Hematopoietic multipotent progenitor cell treated with erythropoietin and hydrocortisone succinate and interleukin-3 and kit ligand, for 6 days (in vitro differentiated cells): ENCODE measurements at places on chromosomes 3 and 15.
A peak's percentile ranks its signal among the peaks of the same experiment; 100 is the strongest.

DNA sequence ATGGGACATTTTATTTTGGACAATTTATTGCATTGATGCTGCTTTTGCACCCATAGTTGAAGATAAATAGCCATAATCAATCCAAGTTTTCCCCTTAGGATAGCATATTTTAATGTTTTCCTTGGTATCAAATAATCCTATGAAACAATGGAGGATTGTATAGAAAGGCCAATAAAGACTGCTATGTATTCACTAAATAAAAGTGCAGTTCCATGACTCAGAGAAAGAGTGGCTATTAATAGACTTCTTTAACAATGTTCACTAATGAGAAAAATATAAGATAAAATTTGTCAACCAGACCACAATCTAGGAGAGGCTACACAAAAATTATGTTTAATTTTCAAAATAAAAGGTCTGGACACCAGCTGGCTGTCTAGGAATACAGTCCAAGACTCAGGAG, 560.9 kb upstream of the AGTR1 start:
- DNase-seq: no peak

GRCh38 chr3:149886957-149887356, 73.9 kb downstream of the RNF13 start:
- DNase-seq: peak; percentile 20

DNA sequence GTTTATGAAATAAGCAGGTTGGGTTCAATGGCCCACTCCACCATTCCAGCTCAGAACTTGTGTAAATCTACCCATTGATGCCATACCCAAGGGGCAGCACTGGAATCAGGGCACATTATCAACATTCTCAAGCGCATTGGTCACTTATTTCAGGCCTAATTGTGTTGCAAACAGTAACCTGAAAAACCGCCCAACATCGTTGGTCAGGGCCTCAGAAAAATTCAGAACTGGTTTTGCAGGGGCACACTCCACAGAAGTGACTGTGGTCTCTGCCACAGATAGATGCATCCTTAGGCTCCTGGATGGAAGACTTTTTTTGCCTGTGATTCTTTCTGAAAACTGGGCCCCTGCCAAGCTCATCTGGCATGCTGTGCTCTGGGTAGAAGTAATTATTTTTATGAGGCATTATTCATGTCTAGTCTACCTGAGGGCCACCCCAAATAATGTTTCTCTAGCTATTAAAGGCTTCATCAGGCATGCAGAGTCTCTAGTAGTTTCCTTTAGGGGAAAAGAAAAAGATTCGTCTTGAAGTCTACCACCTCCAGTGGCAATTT, 21.7 kb upstream of the LRTM1 start:
- no peak for DNase-seq

DNA sequence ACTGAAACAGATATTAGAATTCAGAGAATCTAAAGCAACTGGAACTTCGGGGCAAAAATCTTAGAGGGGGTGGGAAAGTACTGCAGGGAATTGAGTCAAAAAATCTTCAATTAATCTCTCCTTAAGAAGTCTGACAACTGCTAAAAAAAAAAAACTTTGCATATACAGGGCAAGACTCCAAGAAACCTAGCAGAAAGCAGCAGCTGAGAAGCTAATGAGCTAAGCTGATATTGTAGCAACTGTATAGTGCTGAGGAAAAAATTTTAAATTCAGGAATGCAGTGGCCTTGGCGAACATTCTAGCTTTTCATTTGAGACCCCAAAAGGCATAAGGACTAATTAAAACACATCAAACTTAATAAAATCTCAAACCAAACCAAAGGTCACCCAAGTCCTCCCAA, 113.6 kb downstream of the SCAPER start:
- no peak for DNase-seq

GRCh38 chr3:127820221-127820825, 2.0 kb downstream of the MGLL start:
- DNase-seq: peak; percentile 75

DNA sequence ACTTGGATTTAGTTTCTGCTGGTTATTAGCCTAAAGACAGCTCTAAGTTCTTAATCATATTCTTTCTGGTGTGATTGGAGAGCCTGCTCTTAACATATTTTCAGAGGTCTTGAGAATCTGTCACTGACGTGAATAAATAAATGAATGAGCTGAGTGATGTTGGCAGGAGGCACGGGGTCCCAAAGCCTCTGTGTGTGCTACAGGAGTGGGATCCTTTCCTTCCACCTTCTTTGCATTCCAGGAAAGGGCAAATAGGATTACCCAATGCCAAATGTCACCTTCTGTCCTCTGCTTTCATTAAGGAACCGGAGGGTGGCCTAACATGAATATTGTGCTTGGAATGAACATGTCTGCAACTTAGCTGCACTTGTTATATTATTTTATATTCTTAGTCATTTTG, 53.1 kb downstream of the CD47 start:
- no peak for DNase-seq

GRCh38 chr3:39362192-39362591, 21.0 kb upstream of the SLC25A38 start:
- DNase-seq: no peak

DNA sequence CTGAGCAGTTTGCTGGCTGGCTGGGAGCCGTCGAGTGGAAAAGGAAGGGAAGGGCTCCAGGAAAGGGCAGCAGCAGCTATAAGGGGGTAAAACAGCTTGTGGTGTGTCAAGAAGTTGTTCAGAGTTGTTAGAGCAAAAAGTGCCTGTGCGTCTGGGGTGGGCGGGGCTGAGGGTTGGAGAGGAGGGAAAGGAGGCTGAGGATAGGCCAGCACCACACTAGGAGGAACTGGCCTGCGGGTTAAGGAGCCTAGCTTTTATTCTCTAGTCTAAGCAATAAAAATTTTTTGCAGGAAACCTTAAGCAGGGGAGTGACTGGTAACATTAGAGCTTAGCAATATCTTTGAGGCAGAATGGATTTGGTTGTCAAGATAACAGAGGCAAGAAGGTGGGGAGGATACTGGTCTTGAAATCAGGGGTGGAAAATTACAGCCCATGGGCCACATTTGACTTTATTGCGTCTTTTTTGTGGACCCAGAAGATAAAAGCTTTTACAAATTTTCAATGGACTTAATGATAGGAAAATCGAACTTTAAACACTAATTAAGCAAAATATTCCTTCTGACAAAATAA, 134.5 kb upstream of the AADACL2 start:
- peak; percentile 6 for DNase-seq

- no peak for DNase-seq
These were observed 329.2 kb upstream of the LRRC3B start for GRCh38 chr3:26293329-26293844.

- no peak for DNase-seq
These were observed 6.3 kb upstream of the PIAS1 start for GRCh38 chr15:68047826-68048225.

DNA sequence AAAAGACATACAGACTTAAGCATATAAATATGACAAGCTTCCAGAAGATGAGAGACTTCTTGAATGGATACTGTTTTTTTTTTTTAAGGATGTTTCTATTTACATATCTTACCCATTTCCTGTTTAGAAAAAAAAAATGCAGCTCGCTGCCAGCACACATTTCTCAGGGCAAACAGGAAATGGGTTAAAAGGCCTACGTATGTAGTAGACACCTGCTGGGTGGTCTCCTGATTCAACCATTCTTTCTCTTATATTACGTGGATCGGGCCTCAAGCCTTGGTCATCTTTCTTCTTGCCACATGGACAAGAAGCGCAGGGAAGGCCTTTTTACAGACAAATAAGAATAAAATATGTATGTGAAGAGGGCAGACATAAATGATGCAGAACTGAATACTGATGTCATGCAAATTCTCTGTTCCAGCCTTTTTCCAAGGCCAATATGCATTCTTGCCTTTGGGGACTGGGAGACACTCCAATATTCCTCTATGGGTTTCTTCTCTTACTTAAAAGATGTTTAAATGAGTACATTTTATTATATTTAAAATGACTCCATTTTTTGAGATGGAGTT, 35.0 kb upstream of the TJP1 start:
- DNase-seq: no peak

DNA sequence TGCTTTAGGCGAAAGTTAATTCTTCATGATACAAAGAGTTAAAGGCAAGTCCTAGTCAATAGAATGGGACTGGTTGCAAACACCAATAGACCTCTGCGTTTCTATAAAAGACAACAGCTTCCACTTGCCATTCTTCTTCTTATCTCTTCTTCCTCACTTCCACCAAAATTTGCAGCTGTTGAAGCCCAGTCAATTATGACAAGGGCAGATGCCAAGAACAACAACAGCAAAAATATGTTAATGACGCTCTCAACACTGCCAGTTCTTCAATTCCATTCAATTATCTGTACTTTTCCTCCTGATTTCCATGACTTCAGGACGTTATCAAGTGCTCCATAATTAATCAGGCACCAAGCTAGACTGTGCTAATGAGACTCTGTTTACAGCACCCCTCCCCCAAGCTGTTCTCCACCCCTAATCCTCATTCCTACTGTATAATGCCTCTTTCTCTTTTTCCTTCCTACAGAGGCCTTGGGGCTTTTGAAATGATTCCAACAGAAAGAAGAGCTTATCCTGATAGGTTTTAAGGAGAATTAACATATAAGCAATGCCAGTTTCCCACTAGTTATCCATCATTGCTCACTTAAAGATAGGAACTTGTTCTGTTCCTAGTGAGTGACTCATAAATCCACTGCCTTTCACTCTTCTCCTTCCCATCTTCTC, 1160.5 kb downstream of the IGSF11 start:
- DNase-seq: no peak

GRCh38 chr15:40136470-40137302, 24.2 kb upstream of the BUB1B start:
- no peak for DNase-seq

DNA sequence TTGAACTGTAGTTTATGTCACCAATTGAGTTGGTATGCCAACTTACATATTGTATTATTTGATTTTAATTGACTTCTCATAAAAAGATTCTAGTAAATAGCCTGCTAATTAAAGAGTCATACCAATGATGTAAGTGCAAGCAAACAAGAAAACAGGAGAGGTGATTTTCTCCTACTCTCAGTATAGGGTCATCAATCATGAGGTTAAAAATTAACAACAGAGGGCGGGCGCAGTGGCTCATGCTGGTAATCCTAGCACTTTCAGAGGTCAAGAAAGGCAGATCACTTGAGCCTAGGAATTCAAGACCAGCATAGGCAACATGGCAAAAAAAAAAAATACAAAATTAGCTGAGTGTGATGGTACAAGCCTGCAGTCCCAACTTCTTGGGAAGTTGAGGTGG, 108.7 kb downstream of the MYO9A start:
- no peak for DNase-seq

DNA sequence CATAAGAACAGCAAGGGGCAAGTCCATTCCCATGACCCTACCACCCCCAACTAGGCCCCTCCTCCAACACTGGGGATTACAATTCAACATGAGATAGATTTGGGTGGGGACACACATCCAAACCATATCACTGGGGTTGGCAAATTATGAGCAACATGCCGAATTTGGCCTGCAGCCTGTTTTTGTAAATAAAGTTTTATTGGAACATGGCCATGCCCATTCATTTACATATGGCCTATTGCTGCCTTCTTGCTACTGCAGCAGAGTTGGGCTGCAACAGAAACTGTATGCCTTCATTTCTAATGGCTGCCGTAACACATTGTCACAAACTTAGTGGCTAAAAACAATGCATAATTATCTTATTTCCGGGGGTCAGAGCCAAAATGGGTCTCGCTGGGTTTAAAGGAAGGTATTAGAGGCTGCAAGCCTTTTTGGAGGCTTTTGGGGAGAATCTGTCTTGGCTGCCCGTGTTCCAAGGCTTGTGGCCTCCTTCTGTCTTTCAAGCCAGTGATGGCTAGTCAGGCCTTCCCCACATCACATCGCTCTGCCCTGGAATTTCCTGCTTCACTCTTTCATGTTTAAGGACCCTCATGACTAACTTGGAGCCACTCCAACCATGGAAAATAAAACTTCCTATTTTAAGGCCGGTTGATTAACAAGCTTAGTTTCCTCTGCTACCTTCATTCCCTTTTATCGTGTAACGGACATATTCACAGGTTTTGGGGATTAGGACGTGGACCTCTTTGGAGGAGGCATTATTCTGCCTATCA, 428.5 kb upstream of the PROK2 start:
- DNase-seq: no peak

DNA sequence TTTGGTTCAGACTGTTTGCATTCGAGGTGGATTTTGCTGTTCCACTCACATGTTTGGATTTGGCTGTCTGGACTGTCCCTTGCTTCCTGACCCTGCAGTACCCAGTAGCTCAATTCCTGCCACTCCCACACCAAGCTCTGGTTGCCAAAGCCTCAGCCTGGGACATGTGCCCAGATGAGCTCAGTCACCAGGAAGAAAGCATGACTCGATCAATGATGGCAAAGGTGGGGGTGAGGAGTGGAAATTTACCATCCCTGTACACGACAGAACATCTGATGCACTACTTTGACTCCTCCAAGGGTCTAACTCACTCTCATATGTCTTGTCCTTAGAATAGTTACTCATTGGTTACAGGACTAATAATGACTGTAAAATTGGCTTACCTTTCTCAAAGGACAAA, 45.2 kb downstream of the ZNF385D start:
- no peak for DNase-seq

- no peak for DNase-seq
These were observed 436.7 kb downstream of the EPHB1 start for GRCh38 chr3:135231737-135232136.

DNA sequence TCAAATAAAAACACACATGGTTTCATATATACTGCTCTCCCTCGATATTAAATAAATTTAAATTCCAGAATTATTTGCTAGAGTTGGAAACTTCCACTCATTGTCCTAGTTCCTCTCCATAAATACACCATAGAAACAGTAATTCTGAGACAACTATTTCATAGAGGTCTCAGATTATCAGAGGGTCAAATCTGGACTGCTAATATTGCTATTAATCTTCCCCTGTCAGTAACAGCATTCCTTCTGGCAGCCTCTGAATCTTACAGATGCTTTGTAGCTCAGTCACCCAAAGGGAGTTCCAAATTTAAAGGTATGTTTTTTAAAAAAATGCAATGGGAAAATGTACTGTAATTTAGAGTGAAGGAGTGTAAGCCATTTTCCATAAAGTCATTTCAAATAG, 428.8 kb downstream of the PYDC2 start:
- no peak for DNase-seq

- DNase-seq: no peak
These were observed 122.7 kb downstream of the CHCHD6 start for GRCh38 chr3:126826693-126827092.

DNA sequence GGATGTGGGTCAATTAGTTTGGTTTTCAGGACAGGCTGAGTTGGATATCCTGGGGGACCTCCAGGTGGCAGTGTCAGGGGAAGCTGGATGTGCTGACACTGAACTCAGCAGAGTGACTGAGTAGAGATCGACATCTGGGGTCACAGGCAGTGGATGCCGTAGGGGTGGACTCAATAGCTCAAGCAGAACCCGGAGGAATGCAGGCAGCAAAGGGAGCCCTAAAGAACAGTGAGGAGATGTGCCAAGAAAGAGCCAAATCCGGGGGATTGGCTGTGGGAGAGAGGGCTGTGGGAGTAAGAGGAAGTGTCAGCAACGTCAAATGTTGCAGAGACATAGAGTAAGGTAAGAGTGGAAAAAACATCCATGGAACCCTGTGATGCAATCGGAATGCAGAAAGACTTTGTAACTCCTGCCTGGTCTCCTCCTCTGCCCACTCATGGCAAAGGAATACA, 11.6 kb downstream of the CCR5AS start:
- peak; percentile 51 for DNase-seq
